Astrocyte (in vitro differentiated cells and primary cell): ENCODE measurements at places on chromosomes 2 and 18. TPM values are rescaled to one million over a fixed set of nuclear protein-coding genes. Genes with fewer than 3 reads are reported as not detected.
A peak's percentile ranks its signal among the peaks of the same experiment; 100 is the strongest.

- DNase-seq: no peak
Observed at GRCh38 chr2:63591566-63592175, 2.9 kb downstream of the MDH1 start.

DNA sequence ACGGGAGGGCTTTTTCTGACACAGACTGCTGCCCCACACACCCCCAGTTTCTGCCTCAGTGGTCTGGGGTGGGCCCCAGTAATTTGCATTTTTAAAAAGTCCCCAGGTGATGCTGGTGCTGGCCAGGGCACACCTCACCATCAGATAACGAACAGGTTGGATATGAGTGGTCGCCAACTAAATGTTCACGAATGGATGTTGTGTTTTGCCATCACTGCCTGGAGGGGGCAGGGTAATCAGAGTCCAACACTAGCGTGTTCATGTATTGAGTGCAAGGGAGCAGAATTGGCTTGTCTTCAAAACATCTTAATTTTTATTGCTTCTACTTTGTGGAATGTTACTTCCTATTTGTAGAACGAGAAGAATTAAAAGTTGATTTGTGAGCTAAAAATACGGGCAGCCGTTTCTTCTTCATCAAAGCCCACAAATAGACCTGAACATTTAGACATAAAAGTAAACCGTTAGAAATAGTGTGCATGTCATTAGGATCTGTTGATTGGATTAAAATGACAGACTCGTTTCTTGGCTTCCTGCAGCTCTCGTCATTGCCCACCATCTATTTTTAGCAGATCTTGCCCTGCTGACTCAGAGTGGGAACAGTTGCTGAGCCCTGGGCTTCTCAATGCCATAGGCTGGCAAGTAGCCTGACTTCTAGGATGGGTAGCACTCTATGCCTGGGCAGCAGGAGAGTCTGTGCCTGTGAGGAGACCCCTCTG lies 45.2 kb downstream of the NCK2 start:
- DNase-seq: peak; percentile 69

DNA sequence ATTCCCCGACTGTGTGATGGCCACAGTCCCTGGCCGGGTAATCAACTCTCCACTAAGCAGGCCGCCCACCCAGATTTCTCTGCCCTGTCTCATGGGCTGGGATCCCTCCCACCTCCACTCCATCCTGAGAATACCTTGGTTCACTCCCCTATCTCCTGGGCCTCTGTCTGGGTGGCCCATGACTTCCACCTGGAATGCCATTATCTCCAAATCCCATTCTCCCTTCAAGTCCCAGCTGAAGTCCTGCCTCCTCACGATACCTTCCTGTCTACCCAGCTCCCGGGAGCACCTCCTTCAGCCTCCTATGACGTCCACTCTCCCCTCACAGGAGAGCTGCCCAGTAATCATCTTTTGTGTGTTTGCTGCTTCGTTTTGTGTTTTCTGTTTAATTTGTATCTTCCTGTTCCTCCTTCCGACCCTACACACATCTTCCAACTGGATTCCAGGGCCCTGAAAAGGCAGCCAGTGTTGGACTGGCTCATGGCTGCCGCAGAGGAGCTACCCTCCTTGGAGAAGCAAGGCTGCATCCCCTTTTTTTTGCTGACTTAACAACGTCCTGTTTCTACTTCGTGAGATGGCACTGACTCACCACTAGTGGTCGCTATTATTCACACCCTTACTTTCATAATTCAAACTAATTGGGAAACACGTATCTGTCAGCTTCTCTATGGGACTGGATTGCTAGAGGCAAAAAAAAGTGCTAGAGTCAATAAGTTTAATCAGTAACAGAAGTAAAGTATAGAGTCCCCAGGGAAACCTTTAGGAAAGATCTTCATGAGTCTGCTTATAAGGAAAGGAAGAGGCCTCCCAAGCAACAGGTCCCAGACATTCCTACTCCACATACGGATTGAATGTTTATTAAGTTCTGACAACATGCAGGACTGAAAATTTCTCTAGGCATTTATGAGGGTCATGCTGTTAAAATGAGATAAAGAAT lies 171.9 kb upstream of the GATA6 start:
- DNase-seq: peak; percentile 34

GRCh38 chr2:197838579-197838978 lies 34.2 kb downstream of the PLCL1 start:
- no peak for DNase-seq

DNA sequence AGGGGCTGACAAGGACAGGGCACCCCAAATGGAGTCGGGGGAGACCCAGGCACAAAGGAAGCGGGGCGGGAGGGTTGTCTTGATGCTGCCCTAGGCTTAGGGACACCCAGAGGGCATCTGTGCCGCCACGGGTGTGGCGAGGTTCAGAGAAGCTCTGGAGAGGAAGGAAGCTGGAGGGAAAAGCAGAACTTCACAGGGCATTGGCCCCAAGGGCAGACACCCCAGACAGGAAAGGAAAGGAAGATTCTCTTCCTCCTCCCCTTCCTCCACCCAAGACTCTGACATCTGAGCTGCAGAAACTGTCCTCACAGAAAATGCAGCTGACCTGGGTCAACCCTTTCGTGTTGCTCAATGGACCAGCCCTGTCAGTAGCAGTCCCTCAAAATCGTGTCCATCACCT lies 25.6 kb downstream of the DNMT3A start:
- DNase-seq: no peak

- peak; percentile 24 for DNase-seq
Observed at GRCh38 chr2:158507679-158508078, 50.9 kb downstream of the PKP4 start.

DNA sequence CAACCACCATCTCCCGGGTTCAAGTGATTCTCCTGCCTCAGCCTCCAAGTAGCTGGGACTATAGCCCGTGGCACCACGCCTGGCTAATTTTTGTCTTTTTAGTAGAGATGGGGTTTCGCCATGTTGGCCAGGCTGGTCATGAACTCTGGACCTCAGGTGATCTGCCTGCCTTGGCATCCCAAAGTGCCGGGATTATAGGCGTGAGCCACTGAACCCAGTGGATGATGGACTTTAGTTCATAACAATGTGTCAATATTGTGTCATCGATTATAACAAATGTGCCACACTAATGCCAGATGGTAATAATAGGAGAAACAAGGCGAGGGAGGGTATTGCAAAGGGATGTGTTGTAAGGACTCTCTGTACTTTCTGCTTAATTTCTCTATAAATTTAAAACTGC lies 216.6 kb downstream of the ZBTB7C start:
- DNase-seq: no peak

DNA sequence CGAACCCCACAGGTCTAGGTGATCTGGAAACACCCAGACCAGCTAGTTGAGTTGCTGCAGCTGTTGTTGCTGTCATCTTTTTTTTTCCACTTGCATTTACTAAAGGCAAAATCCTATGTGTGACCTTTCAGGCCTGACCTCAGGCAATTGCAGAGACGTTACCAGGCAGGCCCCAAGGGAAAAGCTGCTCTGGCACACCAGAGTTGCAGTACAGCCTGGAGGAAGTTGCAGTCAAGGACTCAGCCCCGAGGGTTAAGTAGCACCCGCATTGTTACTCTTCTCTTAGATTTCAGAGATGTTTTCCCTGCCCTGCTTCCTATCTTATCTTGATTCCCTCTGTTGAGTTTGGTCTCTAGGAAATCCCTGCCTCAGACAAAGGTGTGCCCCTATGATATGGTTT lies 45.2 kb upstream of the SMAD2 start:
- DNase-seq: no peak

DNA sequence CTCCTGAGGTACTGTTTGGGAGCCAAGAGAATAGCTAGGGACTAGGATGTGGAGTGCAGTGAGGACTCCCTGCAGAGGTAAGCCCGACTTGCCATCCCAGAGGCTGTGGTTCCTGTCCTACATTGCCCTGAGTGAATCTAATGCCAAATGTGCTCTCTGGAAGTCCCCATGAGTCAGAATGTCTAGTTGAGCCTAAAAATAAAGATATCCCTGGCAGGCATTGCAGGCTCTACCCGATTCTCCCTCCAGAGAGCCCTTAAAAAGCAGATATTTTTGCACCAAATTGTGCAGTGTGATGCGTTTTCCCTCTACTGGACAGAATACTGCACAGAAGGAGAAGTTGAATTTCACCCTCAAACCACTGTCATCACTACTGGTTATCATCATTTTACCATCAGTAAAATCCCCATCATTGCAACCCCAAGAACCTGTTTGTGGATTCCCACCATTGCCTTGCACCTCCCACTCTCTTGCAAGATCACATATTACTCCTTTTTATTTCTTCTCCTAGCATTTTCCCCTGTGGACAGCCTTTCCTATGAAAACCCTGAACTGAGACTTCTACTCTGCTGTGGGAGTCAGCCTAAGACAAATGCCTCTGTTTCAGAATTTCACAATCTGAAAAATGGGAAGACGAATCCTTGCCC lies 98.0 kb downstream of the MARCHF4 start:
- peak; percentile 17 for DNase-seq

GRCh38 chr2:190467575-190468083 lies 59.5 kb downstream of the MFSD6 start:
- peak; percentile 27 for DNase-seq

GRCh38 chr18:34933909-34934661 lies 107.1 kb upstream of the MAPRE2 start:
- no peak for DNase-seq

GRCh38 chr2:110897966-110898365 lies 165.6 kb downstream of the ACOXL start:
- DNase-seq: no peak

- peak; percentile 78 for DNase-seq
Observed at GRCh38 chr18:26226229-26227050, at the start of gene TAF4B. TAF4B (plus strand) TSS chr18:26226445; CDS start chr18:26226934, 489 bp downstream.

GRCh38 chr2:32425719-32426141 lies 68.9 kb downstream of the BIRC6 start:
- peak; percentile 67 for DNase-seq

DNA sequence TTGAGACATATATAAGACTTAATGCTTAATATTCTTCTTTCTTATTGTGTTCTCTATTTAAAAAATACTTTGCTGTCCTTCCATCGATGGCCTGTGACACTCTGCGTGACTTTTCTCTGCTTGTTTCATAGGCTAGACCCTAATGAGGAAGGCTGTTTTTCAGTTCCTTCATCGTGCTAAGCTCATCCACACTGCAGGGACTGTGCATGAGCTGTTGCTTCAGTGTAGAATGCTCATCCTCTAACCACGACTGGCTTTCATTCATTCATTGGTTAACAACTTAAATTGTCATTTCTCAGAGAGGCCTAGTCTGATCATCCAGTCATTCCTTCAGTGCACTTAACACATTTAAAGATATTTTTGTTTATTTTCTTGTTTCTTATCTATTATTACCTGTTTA lies 134.4 kb downstream of the CCDC85A start:
- no peak for DNase-seq

DNA sequence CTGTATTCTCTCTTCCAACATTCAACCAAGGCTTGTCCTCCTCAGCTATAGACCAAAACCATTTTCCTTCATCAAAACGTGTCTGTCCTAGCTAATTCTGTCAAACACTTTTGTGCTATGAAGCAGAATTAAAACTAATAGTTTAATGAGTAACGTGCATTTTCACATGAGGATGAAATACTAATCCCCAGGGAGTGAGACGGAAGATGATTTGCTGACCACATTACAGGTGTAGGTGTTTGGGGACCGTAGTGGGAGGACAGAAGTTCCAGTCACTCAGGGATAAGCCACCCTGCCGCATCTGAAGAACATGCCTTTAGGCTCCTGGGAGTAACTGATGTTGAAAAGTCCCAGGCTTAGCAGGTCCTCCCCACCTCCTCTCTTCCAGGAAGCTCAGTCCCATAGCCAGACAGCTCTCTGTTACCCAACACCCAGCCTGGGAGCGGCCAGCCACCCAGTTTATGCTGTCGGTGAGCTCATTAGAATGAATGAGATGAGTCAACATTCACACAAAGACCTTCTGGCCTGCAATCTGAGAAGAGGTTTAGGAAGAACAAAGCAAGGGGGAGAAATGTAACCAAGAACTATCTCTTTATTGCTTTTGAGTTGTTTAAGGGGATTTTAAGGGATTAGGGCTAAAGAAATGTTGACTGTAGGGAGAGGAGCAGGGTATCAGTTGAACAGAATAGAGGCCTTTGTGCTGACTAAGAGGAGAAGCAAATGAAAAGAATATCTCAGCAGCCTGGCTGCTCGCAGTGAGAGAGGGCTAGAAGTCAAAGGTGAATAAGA lies 122.5 kb downstream of the FOXI3 start:
- peak; percentile 1 for DNase-seq

DNA sequence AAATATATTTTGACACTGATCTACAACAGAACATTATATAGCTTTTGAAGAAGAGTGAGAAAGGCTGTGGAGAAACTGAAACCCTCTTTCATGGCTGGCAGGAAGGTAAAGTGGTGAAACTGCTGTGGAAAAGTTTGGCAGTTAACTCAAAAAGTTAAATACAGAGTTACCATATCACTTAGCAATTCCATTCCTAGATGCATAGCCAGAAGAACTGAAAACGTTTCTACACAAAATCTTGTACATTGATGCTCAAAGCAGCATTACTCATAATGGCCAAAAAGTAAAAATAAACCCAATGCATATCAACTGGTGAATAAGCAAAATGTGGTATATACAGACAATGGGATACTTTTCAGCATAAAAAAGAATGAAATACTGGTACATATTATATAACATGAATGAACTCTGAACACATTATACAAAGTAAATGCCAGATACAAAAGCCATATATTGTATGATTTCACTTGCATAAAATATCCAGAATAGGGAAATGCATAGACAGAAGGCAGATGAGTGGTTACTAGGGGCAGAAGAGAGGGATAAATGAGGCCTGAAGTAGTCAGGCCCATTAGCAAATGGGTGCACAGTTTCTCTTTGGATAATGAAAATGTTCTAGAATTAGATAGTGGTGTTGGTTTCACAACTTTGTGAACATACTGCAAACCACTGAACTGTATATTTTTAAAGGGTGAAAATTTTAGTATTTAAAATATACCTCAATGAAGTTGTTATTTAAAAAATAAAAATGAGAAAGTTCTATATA lies 114.3 kb downstream of the DYM start:
- DNase-seq: no peak

GRCh38 chr2:36554531-36554930 lies 43.4 kb downstream of the FEZ2 start:
- DNase-seq: no peak

DNA sequence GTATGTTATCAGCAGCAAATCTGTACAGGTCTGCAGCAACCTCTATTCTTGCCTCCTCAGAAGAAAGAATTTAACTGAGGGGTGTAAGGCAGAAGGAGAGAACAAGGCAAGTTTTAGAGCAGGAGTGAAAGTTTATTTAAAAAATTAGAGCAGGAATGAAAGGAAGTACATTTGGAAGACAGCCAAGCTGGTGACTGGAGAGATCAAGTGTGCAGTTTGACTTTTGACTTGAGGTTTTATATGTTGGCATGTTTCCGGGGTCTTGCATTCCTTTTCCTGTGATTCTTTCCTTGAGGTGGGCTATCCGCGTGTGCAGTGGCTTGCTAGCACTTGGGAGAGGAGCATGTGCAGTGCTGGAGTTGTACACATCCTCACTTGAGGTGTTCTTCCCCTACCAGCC lies 16.5 kb upstream of the CERS6 start:
- DNase-seq: peak; percentile 38

COL3A1 gene
- 350 and 458 TPM in 2 replicates for total RNA-seq

DYTN gene
- not detected in 2 replicates for total RNA-seq

INHBB gene
- 7.1 and 19.8 TPM in 2 replicates for total RNA-seq

TRABD2A gene
- total RNA-seq: 2.6 and 3.2 TPM in 2 replicates

ABCG5 gene
- total RNA-seq: not detected in 2 replicates

NBAS gene
- 57.6 and 61.5 TPM in 2 replicates for total RNA-seq

INSIG2 gene
- total RNA-seq: 32.2 and 33.7 TPM in 2 replicates
